Esophagus squamous epithelium (tissue), 5 donors: ENCODE measurements at places on chromosomes 3 and 15. TPM values are rescaled to one million over a fixed set of nuclear protein-coding genes. Genes with fewer than 3 reads are reported as not detected.

Gene CA12
- 141 TPM for total RNA-seq

Gene NR2E3
- total RNA-seq = 0.38 TPM

Gene TNFAIP8L3
- 13.1 TPM for total RNA-seq

Gene FOXL2NB
- not detected for total RNA-seq

DNA sequence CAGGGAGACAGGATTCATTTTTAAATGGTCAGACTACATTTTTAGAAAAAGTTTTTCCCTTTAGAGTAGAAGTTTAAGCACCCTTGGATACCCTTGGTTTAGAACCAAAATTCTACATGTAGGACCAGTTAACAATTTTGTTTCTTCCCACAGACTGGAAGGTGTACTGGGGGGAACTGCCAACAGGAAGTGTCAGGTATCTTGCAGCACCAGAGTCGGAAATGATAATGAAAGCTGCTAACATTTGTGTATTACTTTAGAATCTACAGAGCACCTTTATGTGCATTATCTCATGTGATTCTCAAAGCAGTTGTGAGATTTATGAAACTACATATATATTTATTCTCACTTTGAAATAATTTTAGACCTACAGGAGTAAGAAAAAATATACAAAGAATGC lies 21.5 kb downstream of the SPRED1 start:
- DNase-seq = no peak

GRCh38 chr15:68126396-68126795 lies 72.3 kb downstream of the PIAS1 start:
- no peak for DNase-seq

GRCh38 chr3:24440760-24441464 lies 53.7 kb downstream of the THRB start:
- DNase-seq = no peak

- no peak for DNase-seq
These were observed 121.6 kb downstream of the TFDP2 start for GRCh38 chr3:142027735-142028134.

GRCh38 chr3:134369861-134370596 lies 4.2 kb downstream of the AMOTL2 start:
- no peak for DNase-seq

- DNase-seq = no peak
These were observed at the start of gene LMAN1L for GRCh38 chr15:74812533-74812932. TSS of gene LMAN1L (plus strand) at chr15:74812835. CDS start at chr15:74812855, 20 bp downstream.

DNA sequence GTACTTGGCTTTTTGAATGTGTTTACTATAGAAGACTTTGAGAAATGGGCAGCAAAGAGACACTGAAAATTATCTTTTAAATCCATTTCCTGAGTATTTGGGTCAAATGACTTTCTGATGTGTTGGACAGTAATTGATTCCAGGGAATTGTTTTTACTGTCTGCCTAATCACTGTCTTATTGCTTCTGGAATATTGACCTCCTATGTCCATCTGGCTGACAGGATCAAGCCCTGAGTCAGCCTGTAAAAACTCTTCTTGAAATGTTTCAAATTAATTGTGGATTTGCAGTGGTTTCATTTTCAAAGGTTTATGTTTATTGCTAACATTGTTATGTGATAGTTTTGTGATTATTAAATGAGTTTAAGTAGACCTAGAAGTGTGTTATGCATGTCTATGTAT lies 50.6 kb upstream of the MLF1 start:
- no peak for DNase-seq

DNA sequence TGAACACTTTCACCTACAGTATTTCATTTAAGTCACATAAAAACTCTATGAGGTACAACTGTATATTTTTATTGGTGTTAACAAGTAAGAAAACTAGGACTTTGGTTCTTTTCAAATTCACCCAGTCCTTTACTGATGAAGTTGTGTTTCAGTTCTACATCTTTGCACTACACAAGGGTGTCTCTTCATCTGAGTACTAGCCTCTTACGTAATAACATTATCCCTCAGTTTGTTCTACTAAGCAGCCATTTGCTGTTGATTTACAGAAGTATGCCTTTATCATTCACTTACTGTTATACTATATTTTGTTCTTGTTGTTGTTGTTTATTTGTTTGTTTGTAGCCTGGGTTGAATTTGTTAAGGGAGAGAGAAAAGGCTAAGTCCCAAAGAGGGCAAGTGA lies 311.9 kb downstream of the PLOD2 start:
- DNase-seq = no peak

DNA sequence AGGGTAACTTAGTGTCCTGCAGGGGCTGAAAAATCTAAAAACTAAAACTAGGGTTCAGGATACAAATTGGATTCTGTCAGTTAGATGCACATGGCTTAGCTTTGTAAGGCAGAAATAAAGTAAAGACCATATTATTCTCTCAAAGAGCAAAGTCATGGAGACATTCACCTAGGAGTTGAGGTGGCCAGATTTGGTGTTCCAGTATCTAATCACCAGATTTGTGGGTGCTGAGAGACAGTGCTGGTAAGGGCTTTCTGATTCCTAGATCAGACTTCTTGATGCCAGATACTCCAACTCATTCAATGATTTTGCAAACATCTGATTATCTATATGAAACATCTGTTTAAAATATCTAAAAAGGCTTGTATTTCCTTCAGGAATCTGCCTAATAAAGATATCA lies 28.3 kb upstream of the TBC1D5 start:
- DNase-seq = no peak

DNA sequence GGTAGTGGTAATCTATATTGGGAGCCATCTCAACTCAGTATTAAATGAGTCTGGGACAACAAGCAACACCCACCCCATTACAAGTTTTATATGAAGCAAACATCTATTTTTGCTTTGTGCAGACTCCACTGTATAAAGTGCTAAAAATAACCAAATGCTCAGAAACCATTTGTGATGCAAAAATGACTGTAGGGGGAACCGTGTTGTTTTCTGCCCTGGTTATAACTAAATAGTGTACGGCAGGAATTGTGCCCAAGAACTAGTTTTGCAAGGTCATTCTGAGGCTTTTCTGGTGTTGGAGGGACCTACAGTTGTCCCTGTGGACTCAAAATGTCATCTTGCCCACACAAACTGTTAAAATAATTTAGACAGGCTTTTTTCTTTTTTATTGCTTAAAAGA lies 88.3 kb downstream of the ITPR1 start:
- no peak for DNase-seq

- no peak for DNase-seq
These were observed 10.9 kb downstream of the CCR5AS start for GRCh38 chr3:46395766-46396530.

GRCh38 chr3:38949994-38950393 lies 101.8 kb downstream of the SCN11A start:
- DNase-seq = no peak

DNA sequence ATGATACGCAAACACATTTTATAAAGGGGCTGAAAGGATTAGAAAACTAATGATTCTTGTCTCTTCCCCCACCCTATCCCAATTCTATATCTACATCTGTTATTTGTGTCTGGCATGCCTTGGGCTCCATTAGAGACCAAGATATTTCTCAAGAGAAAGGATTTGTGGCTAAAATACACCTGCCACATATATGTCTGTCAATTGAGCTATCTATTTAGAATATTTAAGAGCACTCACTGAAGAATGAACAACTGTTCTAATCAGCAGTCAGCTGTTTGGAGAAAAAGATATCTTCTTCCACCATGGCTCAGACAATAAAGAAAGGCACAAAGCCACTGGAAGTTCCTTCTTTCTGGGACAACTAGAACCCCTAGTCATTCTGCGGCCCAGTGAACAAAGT lies 61.7 kb upstream of the LRRN1 start:
- DNase-seq = no peak

DNA sequence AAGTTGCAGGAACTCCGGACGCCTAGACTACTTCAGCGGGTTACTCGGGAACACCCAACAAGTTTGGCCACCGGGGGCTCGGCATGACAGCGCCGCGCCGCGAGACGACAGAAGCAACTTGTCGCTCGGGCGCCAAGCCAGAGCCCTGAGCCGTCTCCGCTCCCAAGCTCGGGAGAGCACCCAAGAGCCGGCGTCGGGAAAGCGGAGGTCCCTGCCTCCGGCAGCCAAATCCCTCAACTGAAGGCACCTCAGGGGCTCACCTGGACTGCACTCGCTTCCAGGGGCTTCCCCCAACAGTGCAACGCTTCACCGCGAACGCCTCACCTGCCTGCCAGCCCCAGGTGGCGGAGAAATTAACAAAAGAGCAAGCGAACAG lies 640 bp downstream of the MB21D2 start:
- no peak for DNase-seq

- DNase-seq = no peak
These were observed 9.5 kb upstream of the DOCK3 start for GRCh38 chr3:50665081-50665840.

GRCh38 chr3:151386056-151386455 lies 1.5 kb upstream of the P2RY12 start:
- DNase-seq = no peak

DNA sequence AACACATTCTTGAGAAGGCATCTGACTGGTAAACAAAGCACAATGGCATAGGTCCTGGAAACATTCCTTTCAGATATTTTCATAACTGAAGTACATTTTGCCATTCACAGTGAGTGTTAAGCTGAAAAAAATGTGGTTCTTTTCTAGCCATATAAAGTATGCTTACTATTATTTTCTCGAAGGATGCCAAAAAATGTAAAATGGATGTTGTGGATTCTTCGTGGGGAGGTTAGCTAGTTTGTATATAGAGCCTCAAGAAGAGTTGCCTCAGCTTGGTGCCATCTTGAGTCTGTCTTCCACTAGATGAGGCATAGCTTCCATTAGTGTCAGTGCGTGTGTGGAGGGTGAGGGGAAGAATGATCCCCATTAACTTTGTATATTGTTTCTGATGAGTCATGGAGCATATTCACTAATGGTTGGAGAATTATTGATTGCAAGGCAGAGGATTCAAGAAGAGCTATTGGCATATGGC lies 4.1 kb downstream of the MBNL1 start:
- DNase-seq = no peak

GRCh38 chr15:51576911-51577500 lies 45.6 kb downstream of the DMXL2 start:
- DNase-seq = no peak

GRCh38 chr15:87564681-87565080 lies 691.9 kb downstream of the NTRK3 start:
- no peak for DNase-seq

- DNase-seq = no peak
These were observed 231.8 kb downstream of the TP63 start for GRCh38 chr3:189863031-189863430.

DNA sequence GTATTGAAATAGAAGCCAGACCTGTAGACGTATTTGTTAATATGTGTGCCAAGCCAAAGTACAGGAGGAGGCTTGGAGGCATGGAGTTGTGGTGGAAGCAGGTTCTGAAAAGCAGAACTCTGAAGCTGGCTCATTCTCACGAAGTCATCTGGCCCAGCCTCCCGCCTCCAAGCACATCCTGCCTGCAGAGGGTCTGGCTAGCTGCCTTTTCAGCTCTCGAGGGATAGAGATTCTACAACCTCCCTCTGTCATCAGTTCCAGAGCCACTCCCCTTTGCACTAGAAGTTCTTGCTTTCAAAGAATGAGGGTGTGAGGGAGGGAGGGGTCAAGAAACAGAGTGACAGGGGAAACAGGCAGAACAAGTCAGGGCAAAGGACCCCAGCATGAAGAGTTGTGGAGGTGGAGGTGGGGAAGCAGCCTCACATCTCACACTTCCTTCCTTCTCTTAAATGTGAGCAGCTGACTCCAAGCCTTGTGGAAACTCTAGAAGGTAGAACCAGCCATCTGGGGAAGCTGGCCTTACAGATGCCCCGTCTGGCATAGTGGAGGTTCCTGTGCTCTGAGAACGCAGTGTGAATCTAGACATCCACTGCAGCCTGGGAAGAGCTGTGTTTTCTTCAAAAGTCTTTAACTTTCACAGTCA lies 95.3 kb downstream of the SLC49A4 start:
- no peak for DNase-seq
